Hematopoietic multipotent progenitor cell treated with erythropoietin and hydrocortisone succinate and interleukin-3 and kit ligand, for 6 days (in vitro differentiated cells): ENCODE measurements at places on chromosomes 6 and 20.

- no peak for DNase-seq
Measured at GRCh38 chr6:150118203-150118602, 24.6 kb upstream of the PPP1R14C start.

- DNase-seq: peak; percentile 77
Measured at GRCh38 chr6:139534472-139535115, 160.1 kb upstream of the CITED2 start.

GRCh38 chr6:103504501-103505154 lies 1355.1 kb downstream of the HACE1 start:
- DNase-seq: no peak

DNA sequence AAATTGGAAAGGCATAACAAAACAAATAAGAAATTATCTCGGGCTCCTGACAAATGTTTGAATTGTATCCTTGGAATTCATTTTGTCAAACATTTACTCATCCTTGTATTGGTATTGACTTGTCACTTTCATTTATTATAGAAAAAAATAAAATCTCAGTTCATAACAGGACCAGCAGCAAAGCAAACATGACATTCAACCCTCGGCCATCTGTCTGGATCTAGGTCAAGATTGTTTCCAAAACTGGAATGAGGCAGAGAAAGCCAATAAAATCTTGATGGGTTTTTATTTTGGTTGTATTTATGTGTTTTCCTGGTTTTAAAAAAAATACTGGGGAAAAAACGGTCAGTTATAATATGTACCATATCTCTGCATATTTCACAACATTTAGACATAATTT lies 42.9 kb upstream of the FABP7 start:
- no peak for DNase-seq
